Activated T-cell treated with anti-CD3 and anti-CD28 coated beads, Interleukin-2, amount 50 U/mL, for 72 hours (primary cell): ENCODE measurements at places on chromosomes 2 and 18. TPM values are rescaled to one million over a fixed set of nuclear protein-coding genes. Genes with fewer than 3 reads are reported as not detected.

DNA sequence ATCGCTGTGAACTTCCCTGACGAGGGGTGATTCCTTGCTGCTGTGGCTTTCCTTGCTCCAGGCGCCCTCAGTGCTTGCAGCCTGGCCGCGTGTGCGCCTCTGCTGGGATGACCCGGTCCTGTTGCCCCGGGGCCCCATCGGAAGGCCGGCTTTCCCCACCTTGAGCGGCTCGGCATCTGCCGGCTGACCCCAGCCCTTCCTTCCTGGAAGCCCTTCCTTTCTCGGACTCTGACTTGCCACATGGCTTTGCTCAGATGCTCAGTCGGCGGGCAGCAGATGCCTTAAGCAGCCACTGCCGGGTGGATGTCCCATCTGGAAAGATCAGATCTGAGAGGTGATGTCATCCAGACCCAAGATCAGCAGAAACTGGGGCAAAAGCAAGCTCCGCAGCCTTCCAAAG, 100.5 kb upstream of the ODC1 start:
- H3K27ac ChIP-seq: no peak overlapping the region
- peaks cover 31% of the 10 kb centered on the region for H3K4me1 ChIP-seq
- DNase-seq: no peak
- H3K4me3 ChIP-seq: no peak overlapping the region
- H3K36me3 ChIP-seq: no peaks in the 10 kb centered on the region
- peaks cover 37% of the 10 kb centered on the region for H3K27me3 ChIP-seq

DNA sequence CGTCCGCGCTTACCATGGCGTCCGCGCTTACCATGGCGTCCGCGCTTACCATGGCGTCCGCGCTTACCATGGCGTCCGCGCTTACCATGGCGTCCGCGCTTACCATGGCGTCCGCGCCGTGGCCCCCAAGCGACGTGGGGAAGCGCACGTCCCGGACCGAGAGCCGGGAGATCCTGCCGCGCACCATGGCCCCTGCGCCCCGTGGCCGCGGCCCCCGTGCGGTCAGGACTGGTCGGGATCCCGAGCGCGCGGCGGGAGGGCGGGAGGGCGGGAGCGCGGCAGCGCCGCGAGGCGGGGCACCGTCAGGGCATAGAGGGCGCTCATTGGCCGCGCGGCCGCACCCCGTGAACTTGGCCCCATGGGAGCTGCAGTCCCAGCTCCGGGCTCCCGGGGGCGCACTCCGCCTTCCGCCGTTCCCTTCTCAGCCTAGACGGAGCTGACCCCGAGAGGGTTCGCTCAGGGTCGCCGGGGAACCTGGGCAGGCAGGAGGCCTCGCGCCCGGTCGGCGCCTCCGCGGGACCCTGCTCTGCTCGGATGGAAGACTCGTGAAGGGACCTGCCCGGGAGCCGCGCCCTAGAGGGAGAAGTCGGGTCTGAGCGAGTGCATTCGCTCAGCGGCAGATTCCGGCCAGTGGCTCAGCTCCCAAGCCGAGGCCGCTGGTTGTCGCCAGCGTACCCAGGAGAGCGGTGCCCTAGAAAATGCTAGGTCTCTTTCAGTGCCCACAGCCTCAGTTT, at the start of gene ENOSF1:
TSS of gene ENOSF1 (minus strand) at position 230 of the 734 bp plus-strand sequence. CDS start at position 187, 43 bp downstream.
- H3K4me1 ChIP-seq: peaks cover 51% of the 10 kb centered on the region
- H3K27me3 ChIP-seq: no peaks in the 10 kb centered on the region
- H3K36me3 ChIP-seq: peaks cover 12% of the 10 kb centered on the region
- H3K27ac ChIP-seq: peak within 1 kb of the TSS; percentile 98
- peak; percentile 90 for DNase-seq
- peak within 1 kb of the TSS; percentile 95 for H3K4me3 ChIP-seq

DNA sequence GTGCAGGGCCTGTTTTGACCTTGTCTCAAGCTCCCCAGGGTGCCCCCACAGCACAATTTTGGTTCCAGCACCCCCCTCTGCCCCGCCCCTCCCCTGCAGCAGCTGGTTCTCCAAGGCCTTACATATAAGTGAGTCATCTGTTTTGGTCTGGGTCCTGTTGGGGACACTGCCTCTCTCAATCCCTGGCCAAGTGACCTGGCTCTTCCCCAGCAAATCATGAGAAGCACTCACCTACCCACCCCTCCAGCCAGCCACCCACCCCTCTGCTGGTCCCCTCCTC, 90.5 kb downstream of the INHBB start:
- no peaks in the 10 kb centered on the region for H3K36me3 ChIP-seq
- H3K4me1 ChIP-seq: no peaks in the 10 kb centered on the region
- no peak overlapping the region for H3K4me3 ChIP-seq
- DNase-seq: no peak
- H3K27me3 ChIP-seq: peaks cover 26% of the 10 kb centered on the region

The MEP1B gene
- total RNA-seq: not detected

DNA sequence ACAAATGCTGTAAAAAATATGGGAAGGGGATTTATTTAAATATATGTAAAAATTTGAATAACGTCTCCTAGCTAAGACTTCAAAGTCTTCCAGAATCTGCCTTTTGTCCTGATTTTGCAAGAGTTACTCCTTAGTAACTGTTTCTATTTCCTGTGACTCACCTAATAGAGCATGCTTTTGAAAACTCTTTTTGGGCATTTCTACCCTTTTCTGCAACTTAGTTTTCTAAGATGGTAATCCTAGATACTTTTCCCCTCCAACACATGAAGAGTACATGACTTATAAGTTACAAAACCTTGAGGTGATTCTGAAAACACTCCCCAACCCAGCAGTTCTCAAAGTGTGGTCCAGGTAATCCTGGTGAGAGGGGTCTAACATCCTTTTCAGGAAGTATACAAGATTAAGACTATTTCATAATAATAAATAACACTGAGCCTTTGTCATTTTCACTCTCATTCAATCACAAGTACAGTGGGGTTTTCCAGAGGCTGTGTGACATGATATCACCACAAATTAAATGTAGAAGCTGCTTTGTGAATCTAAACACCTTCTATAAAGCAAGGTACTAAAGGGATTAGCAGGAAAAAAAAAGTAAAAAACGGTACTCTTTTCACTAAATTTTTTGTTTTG, 31.9 kb downstream of the PPP4R3B start:
- H3K27ac ChIP-seq: peak overlapping the region; percentile 71
- peaks cover 40% of the 10 kb centered on the region for H3K4me1 ChIP-seq
- no peak for DNase-seq
- H3K36me3 ChIP-seq: peaks cover 13% of the 10 kb centered on the region
- H3K27me3 ChIP-seq: no peaks in the 10 kb centered on the region

The SLC23A3 gene
- 4.0 TPM for total RNA-seq

The ALPG gene
- not detected for total RNA-seq

The DNAH7 gene
- not detected for total RNA-seq

DNA sequence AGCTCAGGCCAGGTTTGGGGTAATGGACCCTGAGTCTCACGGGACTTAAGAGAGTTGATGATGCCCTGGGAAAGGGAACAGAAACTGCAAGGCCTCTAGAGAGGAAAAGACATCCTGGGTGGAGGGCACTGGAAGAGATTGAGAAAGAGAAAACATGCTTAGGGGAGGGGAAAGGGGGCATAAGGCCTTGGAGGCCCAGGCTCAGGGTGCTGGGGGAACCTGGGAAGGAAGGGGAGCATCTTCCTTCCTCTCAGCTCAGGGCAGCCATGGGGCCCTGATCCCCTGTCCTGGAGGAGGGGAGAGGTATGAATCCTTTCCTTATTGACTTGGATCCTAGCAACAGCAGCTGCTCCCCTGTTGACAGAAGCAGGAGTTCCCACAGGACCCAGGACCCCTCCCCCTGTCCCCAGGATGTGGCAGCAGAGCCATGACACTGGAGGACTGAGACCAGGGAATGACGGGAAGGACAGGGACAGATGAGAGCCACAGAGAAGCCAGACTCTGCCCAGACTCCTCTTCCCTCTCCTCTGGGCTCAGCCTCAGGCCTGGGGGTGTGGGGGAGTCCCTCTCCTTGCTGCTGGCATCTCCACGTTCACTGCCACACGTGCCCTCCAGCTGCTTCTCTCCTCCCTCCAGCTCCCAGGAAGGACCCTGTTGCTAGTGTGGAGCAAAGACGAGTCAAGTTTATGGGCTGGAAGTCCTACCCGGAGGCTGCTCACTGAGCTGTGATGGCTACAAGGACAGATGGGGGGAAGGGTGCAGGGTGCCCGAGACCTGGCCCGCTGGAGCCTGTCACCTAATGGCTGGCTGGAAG, 815 bp downstream of the GPBAR1 start:
- H3K27me3 ChIP-seq: no peaks in the 10 kb centered on the region
- peaks cover 19% of the 10 kb centered on the region for H3K4me1 ChIP-seq
- H3K27ac ChIP-seq: peak overlapping the region; percentile 38
- H3K36me3 ChIP-seq: peaks cover 6% of the 10 kb centered on the region
- no peak overlapping the region for H3K4me3 ChIP-seq

The SCN7A gene
- not detected for total RNA-seq

The CXCR2 gene
- 0.25 TPM for total RNA-seq

The GORASP2 gene
- total RNA-seq: 90.4 TPM

GRCh38 chr2:64950226-64951160, 38.7 kb upstream of the SLC1A4 start:
- H3K36me3 ChIP-seq: no peaks in the 10 kb centered on the region
- peaks cover 28% of the 10 kb centered on the region for H3K4me1 ChIP-seq
- no peak for DNase-seq
- no peak overlapping the region for H3K27ac ChIP-seq
- no peak overlapping the region for H3K4me3 ChIP-seq

The IL36B gene
- not detected for total RNA-seq

The RAPGEF4 gene
- 0.65 TPM for total RNA-seq

GRCh38 chr2:254241-254640, 9.6 kb downstream of the SH3YL1 start:
- peaks cover 13% of the 10 kb centered on the region for H3K36me3 ChIP-seq
- no peaks in the 10 kb centered on the region for H3K4me1 ChIP-seq
- no peaks in the 10 kb centered on the region for H3K27me3 ChIP-seq
- no peak for DNase-seq

GRCh38 chr2:39568561-39569006, 97.1 kb upstream of the TMEM178A start:
- H3K4me3 ChIP-seq: no peak overlapping the region
- DNase-seq: no peak
- H3K4me1 ChIP-seq: no peaks in the 10 kb centered on the region

DNA sequence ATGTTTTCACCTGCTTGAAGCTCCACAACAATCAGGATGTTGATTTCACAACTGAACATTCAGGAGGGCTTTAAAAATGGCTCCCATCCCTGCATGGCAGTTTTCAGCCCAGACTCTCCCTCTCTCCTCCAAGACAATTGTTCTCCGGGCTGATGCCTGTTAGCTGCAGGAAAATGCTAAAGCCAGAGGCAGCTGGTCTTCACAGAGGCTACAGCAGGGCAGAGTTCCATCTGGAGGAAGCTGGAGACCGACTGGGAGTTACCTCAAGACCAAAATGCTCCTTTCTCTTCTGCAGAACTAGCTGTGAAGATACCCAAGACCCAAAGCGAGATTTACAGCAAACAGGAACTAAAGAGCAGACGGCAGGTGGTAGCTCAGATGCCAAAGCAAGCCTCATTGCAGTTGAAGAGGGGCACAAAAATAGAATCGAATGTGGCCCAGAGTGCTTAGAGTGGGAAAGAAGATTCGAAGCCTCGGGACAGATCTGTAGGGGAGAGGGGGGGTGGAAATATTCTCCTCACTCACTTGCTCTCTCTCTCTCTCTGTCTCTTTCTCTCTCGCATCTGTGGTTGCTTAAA, 423.6 kb downstream of the ZNF521 start:
- no peaks in the 10 kb centered on the region for H3K27me3 ChIP-seq
- no peak for DNase-seq
- no peaks in the 10 kb centered on the region for H3K4me1 ChIP-seq
- H3K27ac ChIP-seq: no peak overlapping the region
- no peaks in the 10 kb centered on the region for H3K36me3 ChIP-seq

The ERICH2 gene
- 0.58 TPM for total RNA-seq

DNA sequence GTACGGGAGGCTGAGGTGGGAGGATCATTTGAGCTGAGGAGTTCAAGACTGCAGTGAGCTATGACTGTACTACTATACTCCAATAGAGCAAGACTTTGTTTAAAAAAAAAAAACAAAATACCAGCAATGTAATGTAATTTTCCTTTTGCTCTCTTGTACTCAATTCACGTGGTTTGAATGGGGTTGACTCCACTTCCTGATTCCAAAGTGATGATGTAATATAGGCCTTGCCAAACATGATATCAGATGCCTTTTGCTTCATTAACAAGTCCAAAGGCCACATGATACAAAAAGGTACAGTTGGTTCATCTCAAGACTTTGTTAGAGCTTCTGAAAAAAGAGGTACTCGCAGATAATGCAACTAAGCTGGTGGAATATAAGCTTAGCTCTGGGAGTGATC, 321.8 kb downstream of the ZEB2 start:
- peaks cover 9% of the 10 kb centered on the region for H3K36me3 ChIP-seq
- H3K4me3 ChIP-seq: no peak overlapping the region
- H3K27ac ChIP-seq: peak overlapping the region; percentile 83
- no peaks in the 10 kb centered on the region for H3K27me3 ChIP-seq

- no peak overlapping the region for H3K27ac ChIP-seq
- H3K36me3 ChIP-seq: no peaks in the 10 kb centered on the region
Observed at GRCh38 chr2:168350380-168350779, 103.0 kb upstream of the STK39 start.

DNA sequence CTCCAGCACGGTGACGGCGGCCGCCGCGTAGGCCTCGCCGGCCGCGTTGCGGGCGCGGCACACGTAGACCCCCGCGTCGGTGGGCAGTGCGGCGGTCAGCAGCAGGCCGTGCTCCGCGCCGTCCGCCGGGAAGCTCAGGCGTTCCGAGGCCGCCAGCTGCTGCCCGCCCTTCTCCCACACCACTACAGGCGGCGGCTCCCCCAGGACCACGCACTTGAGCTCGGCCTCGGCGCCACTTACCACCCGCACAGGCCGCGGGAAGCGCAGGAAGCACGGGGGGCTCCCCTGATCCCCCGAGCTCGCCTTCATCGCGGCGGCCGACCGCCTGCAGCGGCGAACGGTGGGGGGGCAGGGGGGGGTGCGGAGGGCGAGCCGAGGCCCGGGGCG, 422 bp downstream of the OBSL1 start:
- no peaks in the 10 kb centered on the region for H3K4me1 ChIP-seq
- no peak overlapping the region for H3K27ac ChIP-seq
- H3K36me3 ChIP-seq: no peaks in the 10 kb centered on the region

DNA sequence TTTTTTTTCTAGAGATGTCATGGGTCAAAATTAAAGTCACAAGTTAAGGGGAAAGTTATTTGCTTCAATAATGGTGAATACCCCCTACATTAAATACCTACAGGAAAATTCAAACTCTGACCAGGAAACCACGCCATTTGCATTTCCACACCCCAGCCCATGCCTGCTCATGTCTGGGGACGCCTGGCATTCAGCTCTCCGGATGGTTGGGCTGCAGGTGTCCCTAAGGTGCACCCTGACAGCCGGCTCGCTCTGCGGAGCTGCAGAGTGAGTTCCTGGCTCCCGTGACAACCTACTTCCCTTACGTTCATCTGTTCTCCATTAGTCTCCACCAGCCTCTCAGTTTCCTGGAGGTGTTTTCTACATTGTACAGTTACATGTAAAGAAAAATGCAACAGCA, 122.7 kb upstream of the RIOK3 start:
- H3K4me3 ChIP-seq: no peak overlapping the region
- DNase-seq: no peak
- no peaks in the 10 kb centered on the region for H3K27me3 ChIP-seq

The UNC80 gene
- not detected for total RNA-seq

DNA sequence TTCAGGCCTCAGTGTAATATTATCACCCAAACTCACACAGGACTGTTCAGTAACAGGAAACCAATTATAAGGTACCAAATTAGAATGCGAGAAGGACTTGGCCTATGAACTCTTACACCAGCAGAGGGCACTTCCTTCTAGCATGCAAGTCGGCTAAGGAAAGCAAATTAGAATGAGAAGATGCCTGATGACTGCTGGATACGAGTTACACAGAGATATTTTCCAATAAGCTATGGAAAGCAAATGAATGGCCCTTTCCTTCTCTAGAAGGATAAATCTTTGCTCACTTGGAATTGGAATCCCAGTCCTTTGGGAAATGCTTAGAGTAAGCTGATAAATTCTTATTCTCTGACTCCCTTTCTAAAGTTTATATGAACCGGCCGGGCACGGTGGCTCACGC, 109.8 kb downstream of the AP1S3 start:
- H3K27me3 ChIP-seq: peaks cover 14% of the 10 kb centered on the region
- H3K36me3 ChIP-seq: no peaks in the 10 kb centered on the region
- no peak overlapping the region for H3K27ac ChIP-seq
- DNase-seq: peak; percentile 33

The CWC22 gene
- 33.4 TPM for total RNA-seq
